Natural killer cell (primary cell): ENCODE measurements at places on chromosomes 12 and 14.
A peak's percentile ranks its signal among the peaks of the same experiment; 100 is the strongest.

GRCh38 chr14:68519671-68520187, 273.1 kb downstream of the ZFP36L1 start:
- DNase-seq: peak; percentile 17

DNA sequence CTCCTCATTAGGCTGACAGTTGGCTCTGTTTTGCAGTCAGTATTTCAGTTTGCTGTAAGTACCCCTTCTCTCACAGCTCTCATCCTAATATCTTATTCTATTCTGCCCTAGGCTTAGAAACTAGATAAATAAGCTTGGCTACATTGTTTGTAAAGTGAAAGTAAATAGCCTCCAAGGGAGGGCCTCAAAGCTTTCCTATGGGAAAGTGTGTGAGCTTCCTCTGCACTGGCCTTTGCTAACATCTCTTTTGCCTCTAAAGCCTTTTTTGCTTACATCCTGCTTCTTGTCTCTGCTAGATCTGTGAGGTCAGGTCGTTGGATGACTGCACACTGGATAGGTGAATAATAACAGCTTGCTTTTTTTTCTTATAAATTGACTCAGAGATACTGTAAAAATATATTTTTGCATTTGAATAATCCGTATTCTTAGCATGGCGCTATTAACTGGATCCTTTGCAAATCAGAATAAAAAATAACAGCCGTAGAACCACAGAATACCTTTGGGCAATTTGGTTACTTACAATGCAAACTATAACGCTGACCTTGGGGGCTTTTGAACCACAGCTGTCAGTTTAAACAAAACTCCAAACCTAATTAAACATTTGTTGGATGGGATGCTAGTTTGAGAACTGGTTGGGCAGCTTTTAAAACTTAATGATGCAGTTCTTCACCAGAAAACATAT, 55.1 kb downstream of the TTC6 start:
- no peak for DNase-seq

DNA sequence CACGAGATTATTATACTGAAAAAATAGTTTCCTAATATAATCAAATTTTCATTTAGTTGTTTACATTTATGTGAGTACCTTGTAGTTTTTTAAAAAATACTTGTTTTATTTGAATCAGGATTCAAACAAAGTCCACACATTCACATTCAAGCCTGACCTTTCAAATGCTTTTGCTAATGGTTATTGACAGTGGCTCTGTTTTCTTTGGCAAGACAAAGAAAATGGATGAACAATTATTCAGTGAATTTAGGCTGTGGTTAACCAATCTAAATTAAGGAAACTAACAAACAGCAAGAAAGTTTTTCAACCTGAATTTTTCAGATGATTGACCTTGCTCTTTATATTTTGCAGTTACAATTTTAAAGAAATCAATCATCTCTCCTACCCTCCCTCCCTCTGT, 9.7 kb downstream of the SLC4A8 start:
- no peak for DNase-seq

DNA sequence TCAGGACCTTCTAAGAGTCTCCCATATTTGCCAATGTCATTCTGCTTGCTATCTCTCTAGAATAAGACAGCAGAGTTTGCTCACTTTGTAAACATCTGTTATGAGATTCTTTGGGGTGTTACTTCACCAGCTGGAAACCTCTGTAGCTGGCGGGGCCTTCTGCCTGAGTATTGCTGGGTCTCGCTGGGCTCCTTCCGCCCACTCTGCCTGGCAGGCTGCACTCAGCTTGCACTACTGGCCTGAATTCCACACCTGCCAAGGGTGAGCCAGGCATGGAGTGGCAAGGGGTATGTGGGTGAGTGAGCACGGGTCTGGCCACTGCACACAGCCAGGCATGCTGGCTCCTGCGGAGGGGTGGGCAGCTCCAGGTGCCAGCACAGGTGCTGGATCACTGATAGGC, 267.3 kb upstream of the PDE3A start:
- no peak for DNase-seq

DNA sequence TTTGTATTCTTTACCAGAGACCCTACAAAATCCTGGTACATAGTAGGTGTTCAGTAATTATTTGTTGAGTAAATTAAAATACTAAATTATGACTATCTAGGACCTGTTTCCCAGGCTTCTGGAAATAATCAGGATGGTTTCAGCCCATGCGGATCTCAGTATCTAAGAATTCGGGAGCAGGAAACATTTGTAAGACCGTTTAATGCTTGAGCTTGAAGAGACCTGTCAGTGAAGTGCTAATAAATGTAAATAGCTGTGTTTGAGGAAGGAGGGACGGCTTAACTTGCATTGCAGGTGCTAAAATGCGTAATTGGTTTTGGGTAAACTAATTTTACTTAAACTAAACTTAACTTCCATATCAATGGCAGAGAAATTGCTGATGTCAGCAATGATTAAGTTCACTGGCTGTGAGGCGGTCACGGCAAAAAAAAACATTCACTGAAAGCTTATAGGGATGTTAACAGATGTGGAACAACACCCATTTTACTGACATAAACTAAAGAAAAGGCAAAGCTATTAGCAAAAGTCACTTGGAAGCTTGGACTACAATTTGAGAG, 28.6 kb upstream of the AEBP2 start:
- DNase-seq: no peak

- no peak for DNase-seq
These were observed 84.8 kb downstream of the RBM19 start for GRCh38 chr12:113880988-113881962.

- DNase-seq: no peak
These were observed 16.7 kb downstream of the COL2A1 start for GRCh38 chr12:47987411-47988072.

DNA sequence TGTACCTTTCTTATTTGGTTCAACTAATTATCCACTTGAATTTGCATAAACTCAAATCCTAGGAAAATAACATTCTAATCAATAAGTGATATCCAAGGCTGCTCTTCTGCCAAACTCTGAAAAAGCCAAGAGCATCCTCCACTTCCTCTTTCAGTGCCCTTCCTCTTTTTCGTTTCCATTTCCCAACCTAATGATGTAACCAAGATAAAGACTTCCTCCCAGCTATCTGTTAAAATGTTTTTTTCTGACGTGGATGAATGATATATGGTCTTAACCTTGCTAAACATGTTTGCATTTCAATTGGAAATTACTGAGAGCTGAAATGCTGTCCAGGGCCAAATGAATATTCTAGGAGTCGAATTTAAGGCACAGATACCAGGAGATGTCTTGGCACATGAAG, 459.5 kb upstream of the PDE3A start:
- no peak for DNase-seq

DNA sequence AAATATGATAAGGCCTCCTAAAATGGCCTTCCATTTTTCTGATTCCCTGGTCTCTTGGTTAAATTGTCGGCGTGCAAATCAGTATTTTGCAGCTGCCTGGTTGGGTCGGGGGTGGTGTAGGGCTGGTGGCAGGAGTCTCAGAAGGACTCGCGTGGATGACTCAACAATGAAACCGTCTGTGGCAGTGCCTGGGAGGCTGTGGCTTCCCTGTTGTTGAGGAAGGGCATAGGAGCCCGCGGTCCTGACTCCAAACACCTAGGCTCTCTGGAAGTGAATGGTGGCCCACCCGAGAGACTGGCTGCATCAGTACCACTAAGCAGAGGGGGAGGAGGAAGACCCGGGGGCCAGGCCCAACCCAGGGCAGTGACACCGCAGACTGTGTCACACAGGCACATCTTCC, 207.9 kb downstream of the TTC7B start:
- no peak for DNase-seq

DNA sequence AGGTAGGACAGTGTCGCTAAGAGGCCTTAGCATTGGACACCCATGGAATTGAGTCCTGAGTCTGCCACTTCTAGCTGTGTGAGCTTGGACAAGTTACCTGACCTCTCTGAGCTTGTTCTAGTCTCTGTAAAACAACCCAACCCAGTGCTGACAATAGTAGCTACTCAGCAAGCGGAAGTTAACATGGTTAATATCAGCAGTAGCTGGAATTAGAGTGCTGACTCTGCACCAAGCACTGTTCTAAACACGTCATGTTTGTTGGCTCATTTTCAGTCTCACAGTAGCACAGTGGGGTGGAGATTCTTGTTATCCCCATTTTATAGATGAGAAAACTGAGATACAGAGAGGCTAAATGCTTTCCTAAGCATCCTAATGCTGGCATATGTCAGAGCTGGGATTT, 47.5 kb upstream of the RIN3 start:
- no peak for DNase-seq

DNA sequence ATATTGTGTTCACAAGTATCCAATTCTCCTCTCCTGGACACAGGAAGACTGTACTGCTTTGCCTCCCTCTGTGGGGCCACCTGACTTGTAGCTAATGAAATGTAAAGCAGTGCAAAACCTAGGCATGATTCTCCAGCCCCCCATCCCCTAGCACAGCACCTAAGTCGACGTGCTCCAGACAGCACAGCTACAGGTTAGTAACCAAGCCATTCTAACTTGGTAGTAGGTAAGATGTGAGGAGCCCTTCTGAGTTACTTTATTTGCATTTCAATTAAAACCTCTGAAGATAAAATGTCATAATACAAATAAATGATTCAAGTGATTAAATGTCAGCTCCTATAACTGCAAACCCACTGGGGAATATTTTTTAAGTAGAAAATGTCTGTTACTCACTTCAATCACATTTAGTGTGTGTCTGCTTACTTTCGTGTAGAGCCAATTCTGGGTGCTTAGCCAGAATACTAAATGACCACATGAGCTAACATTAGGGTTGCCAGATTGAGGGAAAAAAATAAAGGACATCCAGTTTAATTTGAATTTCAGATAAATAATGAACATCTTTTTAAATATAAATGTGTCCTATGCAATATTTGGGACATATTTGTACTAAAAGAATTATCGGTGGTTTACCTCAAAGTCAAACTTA, 64.8 kb upstream of the HIF1A start:
- DNase-seq: no peak

GRCh38 chr14:105257464-105257863, 9.1 kb downstream of the BTBD6 start:
- peak; percentile 27 for DNase-seq

GRCh38 chr12:64124511-64125197, 97.4 kb downstream of the KICS2 start:
- DNase-seq: no peak
